NCI-H187 (cell line): ENCODE measurements at places on chromosomes 16 and 17.

DNA sequence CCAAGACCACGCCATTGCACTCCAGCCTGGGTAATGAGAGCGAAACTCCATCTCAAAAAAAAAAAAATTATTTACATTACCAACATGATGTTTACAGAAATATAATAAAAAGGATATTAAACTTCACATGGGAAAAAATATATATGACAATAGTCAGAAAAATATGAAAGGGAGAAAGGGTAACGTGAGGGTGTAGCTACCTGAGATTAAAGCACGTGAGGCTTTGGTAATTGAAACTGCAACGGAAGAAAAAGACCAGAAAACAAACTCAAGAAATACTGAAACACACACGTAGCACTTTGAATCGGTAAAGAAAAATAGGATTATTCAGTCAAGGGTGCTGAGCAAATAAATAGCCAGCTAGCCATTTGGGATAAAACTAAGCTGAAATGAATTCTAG is 53.6 kb downstream of the CYTH1 start:
- DNase-seq: no peak

GRCh38 chr16:12489357-12489990 is 314.2 kb downstream of the CPPED1 start:
- no peak for DNase-seq

DNA sequence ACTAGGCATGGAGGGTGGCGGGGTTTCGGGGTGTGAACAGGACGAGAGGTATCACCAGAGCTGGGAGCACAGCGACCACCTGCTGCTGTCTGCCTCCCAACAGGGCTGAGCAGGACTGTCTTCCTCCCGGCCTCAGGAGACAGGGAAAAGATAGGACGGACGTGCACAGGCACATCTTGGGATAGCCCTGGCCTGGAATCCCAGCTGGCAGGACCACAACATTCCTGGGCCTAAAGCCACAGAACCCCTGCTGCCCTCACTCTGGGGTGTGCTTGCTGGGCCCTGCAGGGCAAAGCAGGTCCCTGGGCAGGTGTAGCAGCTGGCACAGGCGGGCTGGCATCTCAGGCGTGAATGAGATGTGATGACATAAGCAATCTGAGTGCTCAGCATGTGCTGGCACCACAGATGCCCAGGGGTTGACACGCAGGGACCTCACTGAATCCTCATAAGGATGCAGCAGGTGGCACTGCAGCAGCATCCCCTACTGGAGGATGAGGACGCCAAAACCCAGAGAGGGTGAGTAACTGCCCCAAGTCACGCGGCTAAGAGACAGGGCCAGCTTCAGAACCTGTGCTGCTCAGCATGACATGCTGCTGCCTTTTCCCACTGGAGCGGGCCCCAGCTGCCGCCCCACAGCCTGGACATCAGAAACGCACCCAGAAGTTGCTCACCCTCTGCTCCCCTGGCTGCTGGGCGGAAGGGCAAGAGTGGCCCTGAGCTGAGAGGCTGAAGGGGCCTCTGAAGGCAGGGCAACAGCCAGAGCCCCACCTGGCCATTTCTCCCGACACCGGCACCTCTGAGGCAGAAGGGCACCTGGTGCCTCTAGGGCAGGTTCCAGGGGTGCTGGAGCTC is 7.1 kb downstream of the CORO7 start:
- no peak for DNase-seq

DNA sequence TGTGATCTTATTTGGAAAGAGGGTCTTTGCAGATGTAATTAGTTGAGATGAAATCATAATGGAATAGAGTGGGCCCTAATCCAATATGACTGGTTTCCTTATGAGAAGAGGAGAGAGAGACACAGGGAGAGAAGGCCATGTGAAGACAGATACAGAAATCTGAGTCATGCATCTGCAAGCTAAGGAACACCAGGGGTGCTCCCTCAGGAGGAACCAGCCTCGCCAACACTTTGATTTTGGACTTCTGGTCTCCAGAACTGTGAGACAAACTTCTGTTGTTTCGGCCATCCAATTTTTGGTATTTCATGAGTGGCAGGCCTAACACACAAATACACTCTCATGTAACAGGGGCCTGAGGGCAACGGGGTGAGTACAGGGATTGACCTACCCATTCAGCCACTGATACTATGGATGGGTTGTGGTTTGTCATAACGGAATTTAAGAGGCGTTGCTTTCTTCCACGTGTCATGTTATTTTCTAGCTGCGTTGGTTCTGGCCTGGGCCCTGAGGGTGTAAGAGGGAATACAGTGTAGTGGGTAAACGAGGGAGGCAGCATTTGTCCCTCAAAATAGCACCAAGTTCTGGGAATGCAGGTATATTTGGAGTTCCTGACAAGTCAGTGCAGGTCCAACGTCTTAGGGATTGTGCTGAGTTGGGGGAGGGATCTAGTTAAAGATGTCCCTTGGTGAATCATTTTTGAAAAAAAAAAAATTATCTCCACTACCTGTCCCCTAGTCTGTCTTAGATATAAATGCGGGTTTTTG is 17.7 kb downstream of the PLCG2 start:
- DNase-seq: no peak

GRCh38 chr16:88035292-88035691 is 84.1 kb downstream of the BANP start:
- DNase-seq: no peak

DNA sequence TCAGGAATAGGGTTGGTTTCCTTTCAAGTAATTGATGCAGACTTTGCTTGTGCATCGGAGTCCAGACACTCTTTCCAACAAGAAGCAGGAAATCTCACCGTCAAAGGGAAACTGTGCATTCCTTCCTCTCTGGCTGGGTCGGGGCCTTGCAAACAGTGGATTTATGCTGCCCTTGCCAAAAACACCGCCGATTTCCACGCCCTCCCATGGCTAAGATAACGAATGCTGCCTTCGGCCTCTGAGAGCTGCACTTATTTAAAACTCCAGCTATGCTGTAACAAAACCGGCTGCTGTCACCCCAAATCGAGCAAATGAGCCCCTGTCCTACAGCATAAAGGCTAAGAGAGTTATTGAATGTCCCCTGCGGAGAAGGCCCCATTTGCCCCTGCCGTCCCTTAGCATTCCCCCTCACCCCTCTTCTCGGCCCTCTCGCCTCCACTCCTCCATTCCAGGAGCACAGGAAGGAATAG is 275.5 kb upstream of the IRX5 start:
- no peak for DNase-seq

DNA sequence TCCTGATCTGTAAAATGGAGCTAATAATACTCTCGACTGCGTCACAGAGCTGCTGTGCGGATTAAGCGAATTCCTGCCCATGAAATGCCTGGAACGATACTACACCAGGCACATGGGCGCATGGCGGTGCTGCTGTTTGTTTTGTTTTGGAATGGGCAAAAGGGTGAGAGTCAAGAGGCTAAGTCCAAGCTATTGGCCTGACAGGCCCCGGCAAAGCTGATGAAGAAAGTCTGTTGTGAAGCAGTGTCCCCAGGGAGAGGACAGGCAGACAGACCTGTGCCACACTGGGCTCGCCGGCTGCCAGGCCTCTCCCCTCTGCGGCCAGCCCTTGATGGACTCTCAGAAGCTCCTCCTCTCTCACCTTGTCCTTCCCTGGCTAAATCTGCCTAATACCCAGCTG is 31.3 kb upstream of the RASD1 start:
- no peak for DNase-seq

DNA sequence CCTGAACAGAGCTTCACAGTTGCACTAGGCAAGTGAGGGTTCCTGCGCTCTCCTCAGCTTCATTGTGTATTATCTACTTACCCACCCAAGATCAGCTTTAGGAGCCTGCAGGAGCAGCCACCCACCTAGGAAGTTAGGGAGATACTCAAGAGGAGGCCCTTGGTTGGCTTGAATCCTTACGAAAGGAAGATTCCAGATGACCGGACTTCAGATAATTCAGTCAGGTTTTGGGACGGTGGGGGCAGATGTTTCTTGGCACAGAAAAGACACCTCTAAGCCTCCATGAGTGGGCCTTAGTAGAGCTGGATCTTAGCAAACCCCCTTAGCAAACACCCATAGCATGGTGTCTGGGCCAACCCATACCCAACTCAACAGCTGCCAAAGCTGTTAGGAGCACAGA is 2.4 kb upstream of the CBFB start:
- no peak for DNase-seq

- DNase-seq: no peak
Measured at GRCh38 chr16:12837291-12837690, 33.6 kb upstream of the CPPED1 start.

- DNase-seq: no peak
Measured at GRCh38 chr17:19645734-19646201, 2.8 kb upstream of the ALDH3A2 start.

DNA sequence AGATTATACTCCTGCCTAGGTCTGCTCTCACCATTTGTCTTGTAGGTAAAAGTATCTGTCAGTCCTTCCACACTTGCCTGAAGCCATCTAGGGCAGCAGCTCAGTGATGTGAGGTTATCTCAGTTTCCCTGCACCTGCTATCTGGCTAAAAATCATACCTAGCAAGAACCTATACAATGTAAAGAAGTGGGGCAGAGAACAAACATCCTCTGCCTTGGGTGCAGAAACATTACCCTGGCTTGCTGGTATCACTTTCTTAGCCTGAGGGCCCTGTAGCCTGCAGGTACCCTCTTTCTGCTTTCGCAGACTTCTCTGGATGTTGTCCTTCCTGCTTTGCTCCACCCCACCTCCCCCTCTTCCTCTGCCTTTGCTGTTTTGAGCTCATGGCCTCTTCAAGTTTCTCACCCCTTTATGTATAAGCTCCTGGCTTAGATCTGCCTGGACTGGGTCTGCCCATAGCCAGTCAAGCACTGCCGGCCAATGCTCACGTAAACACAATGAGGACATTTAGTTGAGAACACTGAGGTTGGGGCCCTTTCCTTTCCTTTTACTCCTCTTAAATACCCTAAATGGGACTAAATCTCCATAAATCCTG is 8.7 kb upstream of the SDK2 start:
- DNase-seq: no peak

DNA sequence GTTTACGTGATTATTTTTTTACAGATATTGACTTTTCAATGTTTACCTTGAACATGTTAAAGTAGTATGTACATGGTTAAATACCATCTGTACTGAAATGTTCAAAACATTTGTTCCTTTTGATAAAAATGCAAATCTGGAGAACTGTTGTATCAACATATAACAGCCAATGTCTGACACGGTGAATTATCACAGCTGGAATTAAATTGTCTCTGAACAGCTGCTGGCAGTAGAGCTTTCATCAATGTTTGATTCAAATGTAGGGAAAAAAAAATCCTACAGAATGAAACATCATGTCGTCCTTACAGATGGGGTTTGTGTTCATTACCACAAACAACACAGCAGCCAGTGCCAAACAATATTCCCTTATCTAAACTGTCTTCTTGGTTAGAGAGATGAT is 79.9 kb downstream of the TOX3 start:
- DNase-seq: no peak

- no peak for DNase-seq
Measured at GRCh38 chr17:49717371-49717861, 9.7 kb upstream of the SLC35B1 start.

DNA sequence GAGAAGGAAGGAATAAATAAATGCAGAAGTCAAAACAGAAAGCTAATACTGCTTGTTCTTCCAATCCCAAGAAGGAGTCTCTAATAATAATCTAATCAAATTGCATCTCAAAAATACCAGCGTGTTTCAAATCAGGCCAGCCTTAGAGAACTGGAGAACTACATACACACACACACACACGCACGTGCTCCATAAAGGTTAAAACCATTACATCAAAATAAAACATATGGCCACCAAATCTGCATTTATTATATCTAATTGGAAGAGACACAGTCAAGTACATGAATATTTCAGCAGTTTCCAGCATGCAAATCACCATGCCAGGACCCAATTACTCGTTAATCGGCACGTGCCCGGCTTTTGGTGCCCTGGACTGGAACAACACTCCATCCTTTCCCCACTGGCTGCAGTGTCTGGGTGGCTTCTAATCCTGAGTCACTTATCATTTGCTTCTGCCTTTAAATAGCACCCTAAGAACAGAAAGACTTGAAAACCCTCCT is 20.4 kb upstream of the KDM8 start:
- DNase-seq: no peak

DNA sequence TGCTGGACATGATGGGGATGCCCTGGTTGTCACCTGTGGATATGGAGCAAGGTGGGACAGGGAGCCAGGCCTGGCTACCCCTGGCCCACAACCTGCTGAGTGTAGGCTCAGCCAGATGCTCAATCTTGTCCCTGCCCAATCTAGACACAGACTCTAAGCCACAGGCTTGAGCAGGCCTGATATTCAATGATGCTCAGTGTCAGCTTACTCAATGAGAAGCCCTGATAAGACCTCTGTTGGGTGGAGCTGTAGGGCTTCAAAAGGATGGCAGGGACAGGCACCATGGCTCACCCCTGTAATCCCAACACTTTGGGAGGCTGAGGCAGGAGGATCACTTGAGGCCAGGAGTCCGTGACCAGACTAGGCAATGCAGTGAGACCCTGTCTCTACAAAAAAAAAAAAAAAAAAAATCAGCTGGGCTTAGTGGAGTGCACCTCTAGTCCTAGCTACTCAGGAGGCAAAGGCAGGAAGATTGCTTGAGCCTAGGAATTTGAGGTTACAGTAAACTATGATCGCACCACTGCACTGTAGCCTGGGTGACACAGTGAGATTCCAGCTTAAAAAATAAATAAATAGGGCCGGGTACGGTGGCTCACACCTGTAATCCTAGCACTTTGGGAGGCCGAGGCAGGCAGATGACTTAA is 3.4 kb downstream of the LCAT start:
- no peak for DNase-seq

GRCh38 chr16:29011112-29011511 is 26.3 kb downstream of the LAT start:
- DNase-seq: no peak

GRCh38 chr17:66383333-66383732 is 80.9 kb downstream of the PRKCA start:
- no peak for DNase-seq

- DNase-seq: no peak
Measured at GRCh38 chr16:23499801-23500200, 10.5 kb downstream of the GGA2 start.

GRCh38 chr17:1697681-1698080 is 12.5 kb downstream of the TLCD2 start:
- no peak for DNase-seq

DNA sequence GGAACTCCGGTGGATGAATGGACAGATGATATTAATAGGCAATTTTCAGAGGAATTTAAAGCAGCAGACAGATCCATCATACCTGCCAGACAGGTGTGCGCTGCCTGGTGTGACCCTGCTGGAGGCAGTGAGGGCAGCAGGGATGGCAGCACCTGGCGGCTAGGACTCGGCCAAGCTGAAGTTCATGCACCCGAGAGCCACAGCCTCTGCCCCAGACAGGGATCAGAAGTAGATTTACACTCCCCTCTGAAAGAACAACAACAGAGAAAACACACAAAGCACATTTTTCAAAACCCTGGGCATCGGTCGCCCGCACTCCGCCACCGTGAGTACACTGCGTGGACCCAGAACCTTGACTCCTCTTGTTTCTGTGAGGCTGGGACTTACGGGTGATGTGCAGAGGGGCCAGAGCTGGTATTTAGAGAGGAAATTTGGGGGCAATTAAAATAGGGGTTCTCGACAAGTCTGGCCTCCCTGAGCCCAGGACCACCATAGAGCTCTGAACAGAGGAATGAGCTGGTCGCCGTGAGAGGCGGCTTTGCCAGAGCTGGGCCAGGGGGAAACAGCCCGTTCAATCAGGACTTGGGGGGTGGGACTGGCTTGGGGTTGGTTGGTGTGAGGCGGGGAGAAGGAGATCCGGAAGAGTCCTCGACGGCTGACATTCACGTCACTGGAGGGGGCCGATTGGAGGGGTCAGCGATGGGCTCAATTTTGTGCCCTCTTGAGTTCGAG is 101.0 kb downstream of the METRNL start:
- no peak for DNase-seq
